ENCODE measurements at places on chromosomes 16 and 17.

DNA sequence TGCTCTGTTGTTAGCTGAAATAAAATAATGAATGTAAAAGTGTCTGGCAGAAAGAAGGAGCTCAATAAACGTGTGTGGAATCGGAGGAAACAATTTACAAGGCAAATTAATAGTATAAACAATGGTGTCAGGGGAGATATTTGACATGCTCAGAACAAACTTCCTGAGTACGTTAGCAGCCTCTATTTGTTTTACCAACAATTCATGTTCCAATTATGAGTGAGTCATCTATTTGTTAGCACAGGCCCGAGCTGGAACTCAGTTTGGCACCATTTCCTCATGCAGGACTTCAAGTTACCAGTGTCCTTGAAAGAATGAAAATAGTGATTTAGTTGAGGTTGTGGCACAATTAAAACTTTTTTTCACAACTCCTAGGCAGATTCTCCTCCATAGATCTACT is 9.1 kb downstream of the ASIC2 start:
- DNase-seq = no peak

GRCh38 chr17:17035920-17036523 is 6.2 kb upstream of the MPRIP start:
- no peak for DNase-seq

DNA sequence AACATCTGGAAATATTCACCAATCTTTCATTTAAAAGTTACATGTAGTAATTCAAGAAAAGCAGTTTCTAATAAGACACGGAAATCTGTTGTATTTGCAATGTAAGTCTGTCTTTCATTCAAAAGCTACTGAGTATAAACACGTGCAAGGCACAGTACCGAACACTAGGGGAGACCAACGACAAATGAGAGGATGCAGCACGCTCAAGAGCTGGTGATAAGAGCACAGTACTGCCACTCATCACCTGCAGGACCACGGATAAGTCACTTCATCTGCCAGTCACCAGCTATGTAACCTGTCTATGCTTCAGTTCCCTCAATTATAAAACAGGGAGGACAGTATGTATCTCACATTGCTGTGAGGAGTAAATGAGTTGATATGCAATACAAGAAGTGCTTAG is 67.1 kb downstream of the CLEC18A start:
- no peak for DNase-seq

DNA sequence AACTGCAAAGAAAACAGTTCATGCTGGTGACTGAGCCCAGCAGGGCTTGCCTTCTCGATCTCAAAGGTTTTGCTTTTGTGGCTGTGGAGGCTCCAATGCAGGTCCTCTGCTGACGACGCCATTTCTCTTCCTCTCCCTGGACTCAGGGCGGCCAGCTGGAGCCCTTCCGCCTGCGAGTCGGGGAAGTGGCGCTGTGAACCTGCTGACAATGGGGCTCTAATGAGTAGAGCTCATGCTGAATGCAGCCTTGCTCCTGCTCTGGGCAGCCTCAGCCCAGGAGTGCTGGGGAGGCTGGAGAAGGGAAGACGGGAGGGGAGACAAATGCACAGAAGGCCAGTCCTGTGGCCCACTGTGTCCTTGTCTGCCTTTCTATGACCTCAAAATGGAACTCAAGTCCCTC is 43.8 kb downstream of the VAC14 start:
- no peak for DNase-seq

- no peak for DNase-seq
Measured at GRCh38 chr16:16101585-16101984, 121.7 kb downstream of the ABCC6 start.

GRCh38 chr16:82124651-82125050 is 45.4 kb downstream of the MPHOSPH6 start:
- no peak for DNase-seq

- DNase-seq = no peak
Measured at GRCh38 chr17:71748872-71749271, 371.9 kb upstream of the SOX9 start.

DNA sequence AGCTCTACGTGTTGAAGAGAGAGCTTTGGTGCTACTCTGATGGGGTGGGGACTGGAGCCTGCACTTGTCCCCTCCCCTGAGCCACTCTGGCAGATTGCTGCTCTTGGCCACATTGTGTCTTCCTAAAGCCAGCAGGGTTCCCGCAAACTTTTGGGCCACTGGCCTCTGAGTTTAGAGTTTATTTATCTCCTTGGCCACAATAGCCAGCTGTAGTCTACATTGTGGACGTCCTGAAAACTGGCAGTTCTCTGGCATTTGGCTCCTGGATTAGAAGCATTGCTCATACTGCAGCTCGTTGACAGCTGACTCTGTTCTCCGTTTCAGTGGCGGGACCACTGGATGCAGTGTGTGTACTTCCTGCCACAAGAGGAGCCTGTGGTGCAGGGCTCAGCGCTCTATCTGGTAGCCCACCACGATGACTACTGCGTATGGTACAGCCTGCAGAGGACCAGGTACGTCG is 34.6 kb downstream of the PRMT7 start:
- DNase-seq = no peak

GRCh38 chr16:19127674-19128131 is 13.9 kb downstream of the ITPRIPL2 start:
- DNase-seq = no peak

DNA sequence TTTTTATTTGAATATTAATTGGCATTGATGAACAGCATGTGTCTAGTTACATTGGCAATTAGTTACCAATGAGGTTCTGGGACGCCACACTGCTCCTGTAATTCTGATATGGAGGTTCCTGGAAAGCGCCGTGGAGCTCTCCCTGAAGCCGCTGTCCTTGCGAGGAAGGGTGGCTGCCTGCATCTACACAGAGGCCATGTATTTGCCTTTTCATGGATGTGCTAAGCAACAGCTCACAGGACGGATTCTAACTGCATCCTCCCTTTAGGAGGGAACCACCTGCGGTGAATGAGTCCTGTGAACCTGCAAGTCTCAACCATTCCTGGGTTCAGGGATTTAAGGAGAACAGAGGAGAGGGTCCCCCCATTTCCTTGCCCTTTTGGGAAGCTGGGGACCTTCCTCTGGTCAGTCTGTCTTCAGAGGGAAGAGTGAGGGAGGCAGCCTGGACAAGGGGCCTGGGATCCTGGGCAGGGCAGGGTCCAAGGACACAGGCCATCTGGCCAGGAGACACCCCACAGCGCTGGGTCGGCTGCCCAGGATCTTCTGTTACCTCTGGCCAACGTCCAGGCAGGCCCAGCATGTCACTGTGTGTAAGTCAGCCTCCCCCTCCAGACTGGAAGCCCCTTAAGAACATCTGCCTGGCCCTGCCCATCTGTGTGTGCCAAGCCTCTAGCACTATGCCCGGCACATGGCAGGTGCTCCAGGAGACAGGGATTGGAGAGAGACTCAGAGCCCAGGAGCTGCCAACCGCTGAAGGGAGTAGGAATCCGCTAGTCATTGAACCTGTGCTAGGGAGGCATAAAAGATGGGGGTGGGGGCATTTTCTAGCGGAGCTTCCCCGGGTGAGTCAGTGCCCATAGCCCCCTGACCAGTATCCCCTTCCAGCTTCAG is 314.1 kb upstream of the TNRC6C start:
- no peak for DNase-seq

Measured in stimulated activated CD4-positive, alpha-beta T cell treated with anti-CD3 and anti-CD28 coated beads, Interleukin-12 subunit alpha, Interleukin-12 subunit beta, amount 100 ng/mL, for 48 hours (primary cell).